Stimulated activated CD4-positive, alpha-beta T cell treated with anti-CD3 and anti-CD28 coated beads, Interleukin-1b, Interleukin-23, amount 100 ng/mL, for 48 hours (primary cell): ENCODE measurements at places on chromosomes 1 and 21.
A peak's percentile ranks its signal among the peaks of the same experiment; 100 is the strongest.

DNA sequence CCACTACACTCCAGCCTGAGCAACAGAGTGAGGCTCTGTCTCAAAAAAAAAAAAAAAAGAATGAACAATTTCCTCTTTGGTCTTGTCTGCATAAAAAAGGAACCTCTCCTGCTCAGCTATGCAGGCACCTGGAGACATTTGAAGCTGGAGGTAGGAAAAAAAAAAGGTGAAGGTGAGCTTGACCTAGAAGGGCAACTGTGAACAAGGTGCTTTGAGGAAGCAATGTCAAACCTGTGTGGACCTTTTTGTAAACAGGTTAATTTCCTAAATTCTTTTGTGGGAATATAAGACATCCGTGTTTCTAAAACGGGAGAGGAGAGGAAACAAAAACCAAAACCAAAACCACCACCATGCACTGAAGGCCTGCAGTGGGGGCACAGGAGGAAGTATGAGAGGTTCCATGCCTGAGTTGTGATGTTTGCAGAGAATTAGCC is 77.5 kb downstream of the SLC45A1 start:
- no peak for DNase-seq

GRCh38 chr1:220877377-220878095 is 1.7 kb upstream of the HLX start:
- no peak for DNase-seq

GRCh38 chr1:225508538-225509375 is 80.9 kb upstream of the LBR start:
- DNase-seq, result peak; percentile 13

- no peak for DNase-seq
These were observed 5.4 kb downstream of the PEA15 start for GRCh38 chr1:160210561-160210960.

DNA sequence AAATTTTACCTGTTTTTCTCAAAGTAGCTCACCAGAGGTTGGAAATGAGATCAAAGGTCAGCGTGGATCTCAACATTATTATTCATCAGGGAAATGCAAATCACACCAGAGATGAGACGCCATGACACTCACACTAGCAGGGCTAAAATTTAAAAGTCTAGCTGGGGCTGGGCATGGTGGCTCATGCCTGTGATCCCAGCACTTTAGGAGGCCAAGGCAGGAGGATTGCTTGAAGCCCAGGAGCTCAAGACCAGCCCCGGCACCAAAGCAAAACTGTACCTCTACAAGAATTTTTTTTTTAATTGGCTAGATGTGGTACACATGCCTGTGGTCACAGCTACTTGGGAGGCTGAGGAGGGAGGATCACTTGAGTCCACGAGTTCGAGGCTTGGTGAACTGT is 41.4 kb upstream of the PCBP3 start:
- DNase-seq, result no peak

DNA sequence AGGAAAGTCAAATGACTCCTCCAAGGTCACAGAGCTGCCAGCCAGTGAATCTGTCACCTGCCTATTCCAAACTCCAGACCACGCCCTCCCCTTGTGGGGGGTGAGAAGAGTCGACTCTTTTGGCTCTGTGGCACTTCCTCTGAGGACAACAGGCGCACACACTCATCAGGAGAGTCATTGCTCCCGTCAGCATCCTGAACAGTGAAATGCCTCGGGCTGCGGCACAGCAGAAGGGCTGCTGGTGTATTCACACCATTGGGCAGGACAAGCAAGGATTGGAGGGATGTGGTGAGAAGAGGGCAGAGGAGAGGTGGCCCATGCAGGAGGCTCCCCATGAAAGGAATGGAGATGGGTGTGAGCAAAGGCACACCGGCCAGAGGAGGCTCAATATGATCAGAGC is 239.0 kb downstream of the TOMM20 start:
- no peak for DNase-seq

DNA sequence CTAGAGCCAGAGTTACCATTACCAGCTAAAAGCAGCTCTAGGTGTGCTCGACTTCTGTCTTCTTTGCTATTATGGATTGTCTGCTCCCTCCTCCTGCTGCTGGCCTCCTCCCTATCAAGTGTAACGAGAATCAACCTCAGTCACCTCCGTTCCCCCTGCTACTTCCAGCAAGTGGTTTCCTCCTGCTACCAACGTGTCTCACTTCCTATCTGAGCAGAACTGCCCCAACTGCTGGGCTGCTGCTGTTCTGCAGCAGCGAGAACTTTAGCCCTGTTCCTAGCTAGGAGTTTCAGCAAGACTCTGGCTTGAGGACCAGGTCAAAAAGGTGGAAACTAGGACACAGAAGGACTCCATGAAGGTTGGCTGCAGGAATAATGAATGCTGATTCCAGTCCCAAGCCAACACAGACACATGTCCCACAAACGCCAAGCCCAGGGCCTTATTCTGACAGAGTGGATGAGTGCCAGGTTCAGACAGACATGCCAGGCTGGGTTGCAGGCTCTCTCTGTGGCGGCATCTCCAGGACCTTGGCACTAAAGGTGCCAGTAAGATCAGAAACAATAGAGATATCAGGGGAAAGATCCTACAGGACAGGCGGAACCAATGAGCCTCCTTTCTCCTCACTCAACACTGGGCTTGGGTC is 46.9 kb downstream of the CD34 start:
- DNase-seq, result peak; percentile 53

GRCh38 chr1:19435181-19435580 is 50.2 kb downstream of the CAPZB start:
- no peak for DNase-seq

- DNase-seq, result no peak
These were observed 8.1 kb downstream of the ADPRS start for GRCh38 chr1:36096500-36097432.

DNA sequence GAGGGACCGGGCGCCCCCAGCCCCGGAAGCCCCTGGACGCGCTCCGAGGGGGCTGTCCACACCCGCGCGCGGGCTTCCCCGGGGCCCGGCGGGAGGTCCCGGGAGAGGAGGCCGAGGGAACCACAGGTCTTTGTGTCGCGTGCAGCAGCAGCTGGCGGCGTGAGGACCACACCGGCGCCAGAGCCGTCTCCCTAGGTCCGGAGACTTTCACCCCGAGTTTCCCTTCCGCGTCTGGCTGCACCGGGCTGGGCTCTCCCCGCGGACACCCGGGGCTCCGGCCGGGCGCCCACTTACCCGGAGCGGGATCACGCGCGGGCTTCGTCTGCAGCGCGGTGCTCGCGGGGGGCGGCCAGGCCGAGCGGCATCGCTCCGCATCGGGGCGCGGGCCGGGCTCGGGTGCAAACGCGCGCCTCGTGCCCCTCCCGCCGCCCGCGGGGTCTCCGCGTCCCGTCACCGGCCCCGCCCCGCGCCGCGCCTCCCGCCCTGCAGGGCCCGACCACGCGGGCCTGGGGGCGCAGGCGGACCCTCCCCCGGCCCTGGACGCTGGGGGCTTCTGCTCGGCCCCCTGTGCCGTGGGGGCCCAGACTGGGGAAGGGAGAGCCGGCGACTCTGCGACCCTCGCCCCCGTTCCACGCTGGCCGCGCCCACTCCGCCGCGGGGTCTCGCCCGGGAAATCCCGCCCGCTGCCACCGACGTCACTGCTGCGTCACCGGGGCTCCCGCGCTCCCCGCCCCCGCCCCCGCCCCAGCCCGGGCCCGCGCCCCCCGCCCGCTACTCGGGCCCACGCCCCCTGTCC is at the start of gene GNG4:
Gene GNG4, minus strand, starts transcription at position 417 of the 796 bp plus-strand sequence. CDS start 65,946 bp downstream, outside the sequence.
- no peak for DNase-seq

GRCh38 chr1:198637916-198638437 is 863 bp upstream of the PTPRC start:
- DNase-seq, result no peak

DNA sequence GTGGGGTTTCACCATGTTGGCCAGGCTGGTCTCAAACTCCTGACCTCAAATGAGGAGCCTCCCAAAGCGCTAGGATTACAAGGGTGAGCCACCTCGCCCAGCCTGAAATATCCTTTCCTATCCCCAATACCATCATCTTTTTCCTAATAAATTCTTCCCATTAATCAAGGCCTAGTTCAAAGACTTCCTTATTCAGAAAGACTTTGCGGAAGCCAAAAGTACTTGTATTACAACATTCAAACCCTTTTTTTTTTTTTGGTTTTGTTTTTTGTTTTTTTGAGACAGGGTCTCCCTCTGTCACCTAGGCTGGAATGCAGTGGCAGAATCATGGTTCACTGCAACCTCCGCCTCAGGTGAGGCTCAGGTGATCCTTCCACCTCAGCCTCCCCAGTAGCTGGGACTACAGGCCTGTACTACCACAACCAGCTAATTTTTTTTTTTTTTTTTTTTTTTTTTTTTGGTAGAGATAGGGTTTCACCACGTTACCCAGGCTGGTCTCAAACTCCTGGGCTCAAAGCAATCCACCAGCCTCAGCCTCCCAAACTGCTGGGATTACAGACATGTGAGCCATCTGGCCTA is 7.6 kb downstream of the SLC19A2 start:
- DNase-seq, result no peak

GRCh38 chr1:171902527-171902926 is 61.2 kb downstream of the DNM3 start:
- DNase-seq, result no peak

DNA sequence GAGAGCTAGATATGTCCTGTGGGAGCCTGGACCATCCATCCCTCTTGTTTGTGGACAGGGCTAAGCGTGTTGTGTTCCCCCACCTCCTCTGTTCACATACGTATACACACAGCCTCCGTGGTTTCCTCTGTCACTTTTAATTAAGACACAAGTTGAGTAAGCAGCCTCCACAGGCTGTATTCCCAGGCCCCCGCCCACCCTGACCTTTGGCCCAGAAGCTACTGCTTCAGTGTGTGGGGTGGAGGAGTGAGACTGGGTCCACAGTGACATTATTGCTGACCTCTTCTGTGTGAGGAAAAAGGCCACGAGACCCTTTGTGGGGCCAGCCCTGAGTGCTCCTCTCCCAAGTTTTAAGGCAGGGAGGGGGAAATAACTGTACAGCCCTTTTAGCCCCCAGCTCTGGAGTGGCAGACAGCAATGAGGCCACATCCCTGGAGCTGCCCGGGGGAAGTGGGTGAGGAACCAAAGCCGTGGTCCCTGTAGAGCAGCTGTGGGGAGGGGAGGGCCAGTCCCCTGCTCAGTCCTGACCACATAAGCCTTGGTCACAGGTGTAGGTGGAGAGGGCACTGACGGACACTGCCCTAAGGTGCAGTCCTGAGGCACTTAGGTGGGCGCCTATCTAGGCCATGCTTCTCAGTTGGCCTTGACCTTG is 4.4 kb downstream of the ELOVL1 start:
- DNase-seq, result no peak

- no peak for DNase-seq
These were observed 73.0 kb downstream of the HS2ST1 start for GRCh38 chr1:86987446-86987845.

GRCh38 chr1:7617826-7618225 is 153.3 kb upstream of the VAMP3 start:
- no peak for DNase-seq

GRCh38 chr21:20802631-20803260 is 195.5 kb upstream of the NCAM2 start:
- DNase-seq, result no peak

GRCh38 chr1:223741861-223742260 is 29.5 kb downstream of the CAPN2 start:
- DNase-seq, result no peak
